ENCODE measurements at places on chromosomes 5 and 9.
A peak's percentile ranks its signal among the peaks of the same experiment; 100 is the strongest.

DNA sequence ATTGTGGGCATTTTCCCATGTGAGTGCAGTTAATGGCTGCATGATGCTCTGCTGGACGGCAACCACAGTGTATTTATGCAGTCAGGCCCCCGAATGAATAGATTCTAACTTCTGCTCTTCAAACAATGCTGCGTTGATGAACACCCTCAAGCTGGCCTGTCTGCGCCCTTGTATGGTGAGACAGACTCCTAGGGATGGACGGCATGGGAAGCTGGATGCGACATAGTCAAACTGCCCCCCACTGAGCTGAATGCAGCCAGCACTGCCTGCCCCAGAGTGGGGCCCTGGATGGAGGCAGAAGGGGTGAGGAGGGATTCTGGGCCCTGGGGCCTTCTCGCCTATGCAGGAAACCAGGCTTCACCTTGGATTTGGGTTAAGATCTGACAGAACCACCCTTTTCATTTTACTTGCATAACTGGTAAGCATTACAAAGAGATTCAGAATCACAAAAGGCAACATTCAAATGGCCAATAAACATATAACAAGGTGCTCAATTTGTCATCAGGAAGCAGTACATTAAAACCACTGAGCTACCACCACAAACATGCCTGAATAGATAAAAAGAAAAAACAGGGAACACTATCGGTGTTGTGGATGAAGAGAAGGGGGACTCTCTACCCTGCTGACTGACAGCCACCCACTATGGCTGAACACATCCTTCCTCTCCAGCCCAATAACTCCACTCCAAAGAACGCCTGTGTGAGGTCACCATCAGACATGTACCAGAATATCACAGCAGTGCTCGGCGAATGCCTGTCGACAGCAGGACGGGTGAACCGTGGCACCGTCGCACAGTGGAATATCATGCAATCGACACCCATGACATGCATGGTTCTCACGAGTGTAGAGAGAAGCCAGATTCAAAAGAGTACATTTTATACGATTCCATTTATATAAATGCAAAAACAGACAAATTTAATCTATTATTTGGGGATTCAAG, 79.1 kb downstream of the RAPGEF1 start:
- no peak for DNase-seq

- DNase-seq = no peak
Measured at GRCh38 chr9:115359017-115359780, 241.2 kb upstream of the TNC start.

- no peak for DNase-seq
Measured at GRCh38 chr9:136022731-136023409, 61.7 kb upstream of the UBAC1 start.

GRCh38 chr5:53607886-53608285, 47.4 kb downstream of the NDUFS4 start:
- peak; percentile 27 for DNase-seq

GRCh38 chr5:129804705-129805104, 56.8 kb downstream of the MINAR2 start:
- no peak for DNase-seq

DNA sequence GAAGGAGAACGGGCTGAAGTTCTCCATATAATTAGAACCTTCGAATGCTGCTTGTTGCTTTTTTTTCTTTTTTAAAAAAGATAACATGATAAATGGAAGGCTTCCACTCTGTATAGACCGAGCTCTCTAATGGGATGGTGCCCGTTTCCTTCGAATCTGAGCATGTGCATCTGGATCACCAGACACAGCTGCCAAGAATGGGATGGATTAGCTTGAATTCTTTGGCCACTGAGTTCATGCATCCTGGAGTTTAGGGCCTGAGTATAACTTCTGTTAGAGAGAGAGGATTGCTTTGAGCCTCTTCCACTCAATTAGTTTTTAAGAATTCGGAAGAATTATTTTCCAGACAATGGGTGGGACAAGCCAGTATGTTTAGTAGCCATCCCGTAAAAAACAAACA, 93.7 kb upstream of the GDNF start:
- DNase-seq = no peak

- no peak for DNase-seq
Measured at GRCh38 chr5:68054638-68055037, 160.9 kb upstream of the PIK3R1 start.

DNA sequence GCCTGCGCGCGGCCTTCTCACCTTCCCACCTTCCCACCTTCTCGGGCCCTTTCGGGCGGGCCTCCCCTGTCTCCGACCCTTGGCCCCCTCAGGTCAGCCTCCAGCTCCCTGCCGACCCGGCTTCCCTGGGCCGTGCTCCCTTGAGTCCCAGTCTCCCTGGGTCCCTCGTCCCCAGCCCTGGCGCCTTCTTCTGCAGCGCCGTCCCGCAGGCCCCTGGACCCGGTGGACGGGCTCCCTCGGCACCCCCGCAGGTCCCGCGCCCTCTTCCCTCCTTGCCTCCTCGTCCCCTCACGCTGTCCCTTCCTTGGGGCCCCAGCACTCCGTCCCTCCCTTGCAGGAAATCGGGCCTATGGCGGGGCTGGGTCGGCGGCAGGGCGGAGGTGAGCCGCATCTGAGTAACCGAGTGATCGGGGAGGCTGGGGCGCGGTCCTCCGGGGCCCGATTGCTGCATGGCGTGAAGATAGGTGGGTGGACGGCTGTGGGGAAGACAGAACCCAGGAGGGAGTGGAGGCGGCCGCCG, 7.6 kb downstream of the ARPC5L start:
- no peak for DNase-seq

GRCh38 chr5:54217826-54218503, 92.4 kb downstream of the ARL15 start:
- DNase-seq = peak; percentile 42

- DNase-seq = peak; percentile 10
Measured at GRCh38 chr9:37706290-37706689, 47.3 kb upstream of the TRMT10B start.

GRCh38 chr9:16319646-16320045, 550.8 kb downstream of the BNC2 start:
- no peak for DNase-seq

DNA sequence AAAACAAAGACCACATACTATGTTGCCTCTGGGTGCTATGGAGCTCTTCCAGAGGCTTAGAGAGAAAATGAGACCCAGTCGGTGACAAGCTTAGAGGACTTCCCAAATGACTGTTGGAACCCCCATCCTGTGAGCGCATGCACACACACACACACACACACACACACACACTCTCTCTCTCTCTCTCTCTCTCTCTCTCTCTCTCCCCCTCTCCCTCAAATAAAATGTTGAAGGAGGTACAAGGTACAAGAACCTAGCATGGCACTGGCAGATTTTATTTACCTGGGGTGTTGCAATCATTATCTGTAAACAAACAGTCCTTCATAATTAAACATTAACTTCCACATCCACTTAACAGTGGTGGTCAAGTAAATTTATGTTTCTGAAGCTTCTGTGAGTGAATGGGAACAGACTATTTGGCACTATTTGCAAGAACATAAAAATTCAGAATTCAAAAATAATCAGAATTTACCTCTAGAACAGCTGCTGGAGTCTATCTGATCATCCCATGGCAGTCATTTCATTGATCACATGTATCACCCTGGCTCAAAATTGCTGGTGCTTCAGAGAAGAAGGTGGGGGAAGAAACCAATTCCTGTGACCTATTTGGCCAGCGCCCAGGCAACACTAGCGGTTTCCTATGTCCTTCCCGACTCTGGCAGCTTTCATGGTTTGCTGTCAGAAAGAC, 24.9 kb downstream of the TRPM3 start:
- DNase-seq = no peak

- no peak for DNase-seq
Measured at GRCh38 chr5:146440353-146440752, 6.8 kb upstream of the TCERG1 start.

GRCh38 chr5:93337138-93337537, 243.9 kb downstream of the NR2F1-AS1 start:
- no peak for DNase-seq

DNA sequence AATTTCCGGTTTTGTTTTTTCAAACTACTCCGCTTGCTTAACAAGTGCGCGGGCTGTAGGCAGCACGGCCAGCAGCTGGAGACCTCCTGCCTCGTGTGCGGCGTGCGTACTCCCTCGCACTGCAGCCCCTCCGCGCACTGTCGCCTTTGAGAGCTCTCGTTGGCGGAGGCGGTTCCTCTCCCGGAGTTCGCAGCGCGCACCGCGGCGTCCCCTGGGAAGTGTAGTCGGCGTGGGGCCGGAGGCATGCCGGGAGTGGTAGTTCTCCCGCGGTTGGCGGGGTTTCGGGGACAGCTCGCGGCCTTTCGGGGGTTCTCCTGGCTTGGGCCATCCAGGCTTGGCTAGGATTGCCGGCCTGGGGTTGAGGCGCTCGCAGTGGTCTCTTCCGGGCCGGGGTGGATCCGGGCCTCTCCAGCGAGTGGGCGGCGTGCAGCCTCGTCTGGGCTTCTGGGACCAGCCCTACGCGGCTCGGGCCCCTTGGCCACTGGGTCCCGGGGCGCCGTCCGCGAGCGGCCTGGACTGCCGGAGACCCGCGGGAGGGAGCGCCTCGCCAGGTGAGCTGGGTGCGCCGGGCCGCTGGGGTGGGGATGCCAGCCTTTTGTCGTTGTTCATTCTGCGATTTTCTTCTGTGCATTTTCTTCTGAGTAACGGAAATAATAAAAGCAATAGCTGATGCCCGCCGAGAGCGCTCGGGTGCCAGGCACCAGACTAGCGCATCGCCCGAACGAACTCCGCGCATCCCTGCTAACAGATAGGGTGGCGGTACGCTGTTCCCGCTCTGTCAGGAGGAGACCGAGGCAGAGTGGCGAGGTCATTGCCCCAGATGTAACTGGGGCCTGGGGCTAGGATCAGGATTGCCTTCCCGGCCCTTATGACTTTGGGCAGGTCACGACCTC, at the start of gene ZNF354C:
TSS of gene ZNF354C (plus strand) at position 258 of the 893 bp plus-strand sequence. CDS start 1,696 bp downstream, outside the sequence.
- peak; percentile 75 for DNase-seq

- DNase-seq = no peak
Measured at GRCh38 chr5:37737326-37738056, 102.3 kb downstream of the GDNF start.

GRCh38 chr5:168219515-168220410, 71.7 kb upstream of the WWC1 start:
- DNase-seq = peak; percentile 28

DNA sequence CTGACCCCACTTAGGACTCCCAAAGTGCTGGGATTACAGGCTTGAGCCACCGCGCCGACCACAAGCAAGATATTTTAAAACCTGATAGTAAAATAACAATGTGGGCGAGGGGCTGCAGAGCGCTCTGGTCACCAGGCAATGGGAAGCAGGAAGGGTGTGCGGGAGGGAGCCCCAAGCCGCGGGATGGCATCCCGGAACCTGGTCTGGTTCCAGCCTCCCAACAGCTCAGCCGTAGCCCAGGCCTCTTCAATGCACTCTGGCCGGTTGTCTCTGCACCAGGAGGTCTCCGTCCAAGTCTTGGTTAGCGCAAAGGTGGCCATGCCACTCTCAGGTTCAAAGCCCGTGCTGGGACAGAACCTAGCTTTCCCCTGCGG, 694 bp upstream of the UAP1L1 start:
- DNase-seq = no peak

DNA sequence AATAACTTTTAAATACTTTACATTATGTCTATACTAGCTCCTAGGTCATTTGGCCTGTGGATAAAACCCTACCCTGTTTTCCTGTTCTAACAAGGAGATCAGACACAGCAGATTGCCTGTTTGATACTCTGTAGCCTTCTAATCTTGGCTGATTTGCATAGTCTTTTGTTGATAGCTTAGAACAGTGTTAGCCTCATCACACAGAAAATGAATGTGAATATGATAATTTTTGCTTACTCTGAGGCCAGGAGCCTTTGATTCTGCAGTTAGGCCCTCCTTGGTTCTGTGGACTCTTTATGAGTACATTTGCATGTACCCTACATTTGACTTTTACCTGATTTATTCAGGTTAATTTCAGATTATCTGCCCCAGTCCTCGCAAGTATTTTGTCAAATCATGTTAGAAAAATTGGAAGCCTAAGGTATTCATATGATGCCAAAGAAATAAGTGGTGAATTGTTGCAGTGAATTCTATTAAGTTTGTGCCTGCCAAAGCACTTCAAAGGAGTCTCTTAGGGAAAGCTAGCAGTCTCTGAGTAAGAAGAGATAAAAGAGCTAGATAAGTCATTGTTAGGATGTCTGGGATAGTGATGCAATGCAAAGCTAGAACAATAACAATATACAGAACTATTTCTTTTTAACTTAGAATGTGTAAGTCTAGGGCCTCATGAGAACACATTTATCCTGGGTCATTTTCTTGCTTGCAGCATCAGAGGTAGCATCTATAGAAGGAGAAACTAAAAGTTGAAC, 56.4 kb downstream of the SCAMP1 start:
- no peak for DNase-seq

GRCh38 chr9:127844821-127845359, 9.6 kb downstream of the ENG start:
- no peak for DNase-seq

GRCh38 chr5:76269932-76270610, 133.0 kb upstream of the IQGAP2 start:
- no peak for DNase-seq

DNA sequence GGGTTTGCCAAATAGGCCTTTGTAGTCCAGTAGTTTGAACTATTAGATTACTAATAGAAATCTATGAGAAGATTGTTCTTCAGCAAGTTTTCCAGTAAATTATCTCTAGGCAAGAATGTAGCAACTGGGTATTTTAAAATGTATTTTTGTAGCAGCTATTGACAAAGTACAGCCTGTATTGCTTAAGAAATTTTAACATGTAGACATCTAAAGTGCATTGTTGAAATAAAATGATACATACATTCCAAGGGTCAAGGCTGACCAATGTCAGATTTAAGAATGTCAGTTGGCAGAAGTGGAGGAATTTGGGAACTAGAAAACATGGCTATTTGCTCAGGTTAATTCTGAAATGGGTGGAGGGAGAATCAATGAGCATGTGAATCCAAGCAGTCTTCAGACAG, 57.5 kb upstream of the ZSWIM6 start:
- no peak for DNase-seq

GRCh38 chr9:21110708-21111576, 30.7 kb downstream of the IFNW1 start:
- peak; percentile 52 for DNase-seq

GRCh38 chr5:11863911-11864310, 40.3 kb downstream of the CTNND2 start:
- DNase-seq = no peak

- no peak for DNase-seq
Measured at GRCh38 chr5:16090270-16090669, 89.3 kb downstream of the MARCHF11 start.
